ENCODE measurements at places on chromosomes 6 and 20. TPM values are rescaled to one million over a fixed set of nuclear protein-coding genes. Genes with fewer than 3 reads are reported as not detected.

Gene ERVFRD-1
- total RNA-seq = not detected

Gene VSTM2L
- total RNA-seq = 0.20 TPM

Gene PCK1
- not detected for total RNA-seq

Gene MDFI
- 26.8 TPM for total RNA-seq

Gene SLC4A11
- total RNA-seq = 4.3 TPM

Gene IDH3B
- total RNA-seq = 121 TPM

Gene RHAG
- not detected for total RNA-seq

Gene C6orf15
- total RNA-seq = not detected

Gene GPR6
- not detected for total RNA-seq

Gene PLEKHG1
- total RNA-seq = 38.9 TPM

Gene FAM184A
- total RNA-seq = 0.26 TPM

Gene C6orf58
- not detected for total RNA-seq

Gene TSBP1
- not detected for total RNA-seq

Gene EPPIN
- not detected for total RNA-seq

Gene HLA-A
- 660 TPM for total RNA-seq

Gene PAX1
- total RNA-seq = not detected

Gene KCNB1
- under 0.01 TPM for total RNA-seq

Gene PRICKLE4
- 0.67 TPM for total RNA-seq

Gene HMGCLL1
- total RNA-seq = 0.07 TPM

Gene AURKA
- total RNA-seq = 32.9 TPM

Gene ENPP5
- total RNA-seq = not detected

Gene ATAT1
- total RNA-seq = 2.6 TPM

Gene SPAG4
- total RNA-seq = 13.7 TPM

Gene SLC2A10
- total RNA-seq = 6.5 TPM

Gene ANKRD6
- 4.7 TPM for total RNA-seq

Gene CYP39A1
- total RNA-seq = 0.18 TPM

Gene TREML4
- total RNA-seq = not detected

Gene RIPPLY2
- total RNA-seq = not detected

Gene FOXQ1
- not detected for total RNA-seq

Gene PIGU
- total RNA-seq = 6.3 TPM

Gene NKX2-2
- not detected for total RNA-seq

Gene FAM217A
- total RNA-seq = not detected

Gene KCNQ5
- not detected for total RNA-seq

Gene MYO6
- 25.2 TPM for total RNA-seq

Gene TUBB2A
- total RNA-seq = 45.6 TPM

Gene MPIG6B
- not detected for total RNA-seq

Gene IPCEF1
- total RNA-seq = under 0.01 TPM

Gene SNAP91
- under 0.01 TPM for total RNA-seq

Gene ECT2L
- total RNA-seq = not detected

Gene BCLAF1
- 112 TPM for total RNA-seq

Gene HS3ST5
- total RNA-seq = not detected

Gene C6orf163
- total RNA-seq = 0.56 TPM

Gene MCCD1
- not detected for total RNA-seq

Gene SLC44A4
- 0.07 TPM for total RNA-seq

Gene SALL4
- total RNA-seq = under 0.01 TPM

Gene ZNF341
- 1.1 TPM for total RNA-seq

Gene NKAIN2
- not detected for total RNA-seq

Gene LIN28B
- not detected for total RNA-seq

Gene RAD21L1
- total RNA-seq = 0.14 TPM

Gene NDUFAF5
- total RNA-seq = 22.9 TPM

Gene HLA-G
- total RNA-seq = not detected

Gene MTHFD1L
- 48.5 TPM for total RNA-seq

Gene PPP1R16B
- total RNA-seq = 144 TPM

Gene TMEM151B
- total RNA-seq = 0.11 TPM

Gene GATA5
- total RNA-seq = 0.07 TPM

Gene PBOV1
- not detected for total RNA-seq

Gene GOPC
- total RNA-seq = 34.6 TPM
